MCF 10A (cell line): ENCODE measurements at places on chromosomes 2 and 18.
A peak's percentile ranks its signal among the peaks of the same experiment; 100 is the strongest.

DNA sequence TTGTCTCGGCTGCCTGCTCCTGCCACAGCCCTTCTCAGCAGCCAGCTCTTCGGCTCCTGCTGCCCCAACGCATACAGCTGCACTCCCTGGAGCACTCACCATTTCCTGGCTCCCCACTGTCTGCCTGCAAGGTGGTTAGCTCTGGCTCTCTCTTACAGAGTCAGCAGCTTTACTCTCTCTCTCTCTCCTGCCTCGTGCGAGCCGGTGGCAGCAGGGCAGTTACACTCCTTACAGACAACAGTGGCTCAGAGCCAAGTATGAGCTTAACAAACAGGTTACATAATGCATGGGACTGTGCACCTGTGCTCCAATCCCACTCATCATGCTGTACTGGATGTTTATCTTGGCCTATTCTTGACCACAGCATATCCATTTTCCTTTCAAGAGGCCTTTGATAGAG lies 47.4 kb upstream of the DNAJC10 start:
- peak; percentile 80 for DNase-seq

- no peak for DNase-seq
Observed at GRCh38 chr2:234468503-234468902, 28.4 kb downstream of the ARL4C start.

- peak; percentile 38 for DNase-seq
Observed at GRCh38 chr2:142980246-142981068, 103.0 kb downstream of the KYNU start.

DNA sequence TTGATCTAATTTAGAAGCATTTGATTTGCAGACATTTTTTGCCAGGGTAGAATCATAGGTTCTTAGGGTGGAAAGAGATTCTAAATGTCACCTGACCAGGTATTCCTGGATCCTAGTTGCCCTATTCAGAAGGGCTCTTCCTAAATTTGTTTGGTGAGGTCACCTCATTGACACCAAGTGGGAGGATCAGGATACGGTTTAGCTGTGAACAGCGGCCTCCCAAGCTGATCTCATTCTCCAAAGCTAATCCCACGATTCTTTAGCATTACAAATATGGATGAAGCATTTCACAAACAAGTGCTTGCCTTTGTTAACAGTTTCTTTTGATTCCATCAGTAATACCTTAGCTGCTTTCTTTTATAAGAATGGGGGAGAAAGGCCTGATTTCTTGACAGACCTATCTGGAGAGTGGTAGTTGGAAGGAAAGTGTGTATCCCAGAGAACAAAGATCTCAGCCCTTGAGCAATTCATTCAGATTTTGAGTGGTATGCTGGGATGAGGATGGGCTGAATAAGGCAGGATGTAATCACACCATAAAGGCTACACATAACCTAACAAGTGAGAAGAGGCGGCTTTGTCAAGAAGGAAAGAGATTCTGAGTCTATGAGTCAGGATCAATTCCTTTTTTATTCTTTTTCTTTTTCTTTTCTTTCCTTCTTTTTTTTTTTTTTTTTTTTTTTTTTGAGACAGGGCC lies 16.6 kb downstream of the KCTD1 start:
- DNase-seq = no peak

- DNase-seq = no peak
Observed at GRCh38 chr2:219562049-219563020, 9.0 kb downstream of the OBSL1 start.

- no peak for DNase-seq
Observed at GRCh38 chr2:17638196-17638743, 97.8 kb downstream of the VSNL1 start.

GRCh38 chr2:10057231-10058107 lies 14.1 kb downstream of the KLF11 start:
- DNase-seq = peak; percentile 70
